ENCODE measurements at places on chromosomes 6 and 20. TPM values are rescaled to one million over a fixed set of nuclear protein-coding genes. Genes with fewer than 3 reads are reported as not detected.

The STMND1 gene
- total RNA-seq: not detected

The GSTA3 gene
- not detected for total RNA-seq

The DACT2 gene
- 3.3 TPM for total RNA-seq

The TGM3 gene
- total RNA-seq: 0.39 TPM

The SAMHD1 gene
- total RNA-seq: 24.5 TPM

The SLC35F1 gene
- not detected for total RNA-seq

The OPRM1 gene
- total RNA-seq: not detected

The OR2B6 gene
- total RNA-seq: not detected

The EYS gene
- total RNA-seq: under 0.01 TPM

The HTR1B gene
- total RNA-seq: 0.22 TPM

The GGTLC1 gene
- total RNA-seq: not detected

The POM121L2 gene
- total RNA-seq: not detected

The PLCG1 gene
- total RNA-seq: 32.8 TPM

The IRF4 gene
- 0.11 TPM for total RNA-seq

The LY6G6C gene
- total RNA-seq: not detected

The TMEM170B gene
- total RNA-seq: 2.5 TPM

The NT5E gene
- 602 TPM for total RNA-seq

The TUBB2B gene
- 31.1 TPM for total RNA-seq

The OXT gene
- not detected for total RNA-seq

The BCAS1 gene
- total RNA-seq: not detected

The KCNK16 gene
- not detected for total RNA-seq

The RAET1L gene
- total RNA-seq: not detected

The CLPSL2 gene
- total RNA-seq: not detected

The PTCHD4 gene
- 0.54 TPM for total RNA-seq
